ENCODE measurements at places on chromosomes 1 and 21.

DNA sequence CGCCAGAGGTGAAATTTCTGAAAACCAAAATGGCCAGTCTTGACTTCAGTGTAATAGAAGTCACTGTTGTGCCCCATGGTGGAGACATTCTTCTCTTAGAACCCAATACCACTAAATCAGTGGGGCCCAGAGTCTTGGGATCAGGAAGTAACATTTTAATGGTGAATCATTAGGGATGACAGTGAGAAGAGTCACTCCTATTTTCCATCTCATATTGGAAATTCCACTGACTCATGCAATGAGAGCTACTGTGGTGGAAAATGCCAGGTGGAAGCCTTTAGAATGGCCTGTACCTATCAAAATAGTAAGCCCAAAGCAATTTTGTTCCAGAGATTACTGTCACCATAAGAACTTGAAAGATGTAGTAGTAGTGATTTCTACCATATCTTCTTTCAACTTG lies 20.6 kb upstream of the PPM1J start:
- DNase-seq, result no peak

DNA sequence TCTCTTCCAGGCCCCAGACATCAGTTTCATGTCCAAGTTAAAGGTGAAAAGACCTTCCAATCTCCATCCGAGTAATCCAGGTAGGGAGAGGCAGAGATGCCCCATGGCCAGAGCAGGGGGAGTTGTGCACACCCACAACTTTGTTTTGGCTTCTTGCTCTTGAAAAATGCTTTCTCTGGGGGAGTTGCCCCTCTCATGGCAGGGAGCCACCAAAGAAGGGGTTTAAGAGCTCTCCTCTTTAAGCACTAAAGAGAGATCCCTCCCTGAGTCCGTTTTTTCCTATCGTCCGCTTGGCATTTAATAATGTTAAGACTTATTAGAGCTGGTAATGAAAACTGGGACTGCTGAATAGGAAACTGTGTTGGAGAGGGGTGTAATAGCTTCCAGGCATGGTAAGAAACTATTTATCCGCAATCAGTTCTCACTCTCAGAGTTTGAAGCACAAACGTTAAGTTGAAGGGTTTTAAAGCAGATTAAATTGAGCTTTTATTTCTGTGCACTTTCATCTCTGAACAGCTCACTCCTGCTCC lies 8.3 kb downstream of the PAX7 start:
- no peak for DNase-seq

DNA sequence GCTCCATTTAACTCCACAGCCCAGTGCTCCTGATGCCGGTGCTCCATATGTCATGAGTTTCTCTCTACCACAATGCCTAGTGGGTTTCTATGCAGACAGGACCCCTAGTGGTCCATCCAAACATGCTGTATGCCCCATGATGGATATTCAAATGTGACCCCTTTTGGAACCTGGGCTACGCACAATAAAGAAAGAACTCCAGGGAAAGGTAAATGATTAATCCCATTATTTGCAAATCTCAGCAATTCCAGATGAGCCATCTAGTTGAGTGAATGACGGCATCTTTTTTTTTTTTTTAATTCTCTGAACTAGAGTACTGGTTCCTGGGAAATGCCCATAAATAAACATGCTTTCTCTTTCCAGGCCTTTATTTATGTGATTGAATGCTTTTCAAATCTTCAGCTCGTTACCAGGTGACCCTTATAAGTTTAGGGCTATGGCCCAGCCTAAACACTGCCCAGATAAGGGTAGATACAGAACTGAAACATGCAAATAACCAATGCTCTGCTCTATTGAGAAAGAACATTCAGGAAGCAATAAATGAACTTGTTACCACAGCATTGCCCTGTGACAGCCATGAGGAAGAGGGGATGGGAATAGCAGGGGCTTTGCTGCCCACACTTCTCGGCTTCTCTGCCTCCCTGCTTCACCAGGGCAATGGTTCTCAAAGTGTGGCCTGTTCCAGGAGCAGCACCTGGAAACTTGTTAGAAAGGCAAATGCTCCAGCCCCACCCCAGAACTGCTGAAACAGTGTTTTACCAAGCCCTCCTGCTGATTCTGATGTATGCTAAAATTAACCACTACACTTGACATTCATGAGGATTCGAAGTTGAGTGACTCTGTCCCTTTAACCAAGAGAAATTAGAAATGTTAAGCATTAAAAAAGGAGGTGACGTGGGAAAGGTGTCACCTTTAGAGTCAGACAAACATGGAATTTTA lies 151.7 kb downstream of the SEC16B start:
- no peak for DNase-seq

GRCh38 chr21:37762606-37763005 lies 153.7 kb downstream of the KCNJ6 start:
- DNase-seq, result no peak

- DNase-seq, result no peak
Observed at GRCh38 chr1:228307218-228308023, 99.2 kb downstream of the TRIM11 start.

- DNase-seq, result no peak
Observed at GRCh38 chr1:221775206-221775605, 33.3 kb upstream of the DUSP10 start.

DNA sequence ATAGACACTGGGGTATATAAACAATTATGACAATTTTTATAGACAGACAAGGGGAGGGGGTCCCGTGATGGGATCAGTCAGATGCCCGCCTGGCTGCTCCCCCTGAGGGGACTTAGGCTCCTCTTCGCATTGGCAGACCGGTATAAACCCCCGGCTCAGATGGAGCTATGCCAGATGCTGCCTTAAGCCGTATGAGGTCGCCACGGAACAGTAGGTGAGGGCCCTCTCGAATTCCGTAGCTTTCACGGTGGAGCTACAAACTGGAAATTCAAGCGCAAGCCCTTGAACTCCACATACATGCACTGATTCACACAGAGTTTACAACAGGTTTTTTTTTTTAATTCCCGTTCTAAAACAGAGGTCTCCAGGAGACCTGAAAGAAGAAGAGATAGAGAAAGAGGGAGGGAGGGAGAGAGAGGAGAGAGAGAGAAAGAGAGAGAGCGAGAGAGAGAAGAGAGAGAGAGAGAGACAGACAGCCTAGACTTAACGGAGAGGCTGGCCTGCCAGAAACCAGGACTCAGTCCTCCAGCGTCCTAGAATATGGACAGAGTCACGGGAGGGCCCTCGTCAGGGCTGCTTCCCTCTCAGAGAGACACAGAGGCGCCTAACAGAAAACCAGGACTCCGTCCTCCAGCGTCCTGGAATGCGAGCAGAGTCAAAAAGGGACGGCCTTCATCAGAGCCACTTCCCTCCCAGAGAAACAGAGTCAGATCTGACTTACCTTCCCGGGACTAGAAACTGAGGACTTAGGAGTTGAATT lies 24.4 kb upstream of the TMEM54 start:
- no peak for DNase-seq
